ENCODE measurements at places on chromosomes 3 and 15.

DNA sequence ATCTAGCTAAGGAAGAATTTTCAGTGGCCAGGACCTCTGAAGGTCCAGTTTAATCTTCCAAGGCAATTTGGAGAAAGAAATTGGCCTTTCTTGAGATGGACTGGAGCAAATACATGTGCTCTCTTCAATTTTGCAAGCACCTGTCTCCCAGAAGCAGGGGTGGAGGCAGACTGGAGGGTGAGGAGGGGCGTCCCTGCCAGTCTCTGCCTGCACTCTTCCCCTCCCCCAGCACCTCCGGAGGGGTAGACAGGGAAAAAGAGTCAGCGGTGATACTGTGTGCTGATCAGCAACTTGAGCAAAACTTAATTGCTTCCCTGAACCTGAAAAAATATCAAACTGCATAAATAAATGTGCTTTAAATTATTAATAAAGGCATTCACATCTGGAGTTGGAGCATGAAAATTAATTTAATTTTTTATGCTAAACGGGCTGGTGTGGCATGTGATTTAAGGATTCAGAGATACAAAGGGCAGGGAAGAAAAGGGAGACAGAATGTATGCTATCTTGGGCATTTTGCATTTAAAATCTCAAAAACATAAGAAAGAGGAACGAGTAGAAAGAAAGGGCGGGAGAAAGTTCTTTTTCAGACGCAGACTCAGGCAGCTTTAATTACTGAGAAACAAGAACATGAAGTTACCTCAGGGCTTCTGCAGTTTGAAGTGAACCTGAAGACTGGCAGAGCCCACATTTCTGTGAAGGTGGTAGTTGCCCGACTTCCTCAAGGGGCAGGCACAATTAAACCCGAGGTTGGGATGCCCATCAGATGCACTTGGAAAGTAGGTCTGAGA is 319.7 kb downstream of the UACA start:
- no peak for DNase-seq

DNA sequence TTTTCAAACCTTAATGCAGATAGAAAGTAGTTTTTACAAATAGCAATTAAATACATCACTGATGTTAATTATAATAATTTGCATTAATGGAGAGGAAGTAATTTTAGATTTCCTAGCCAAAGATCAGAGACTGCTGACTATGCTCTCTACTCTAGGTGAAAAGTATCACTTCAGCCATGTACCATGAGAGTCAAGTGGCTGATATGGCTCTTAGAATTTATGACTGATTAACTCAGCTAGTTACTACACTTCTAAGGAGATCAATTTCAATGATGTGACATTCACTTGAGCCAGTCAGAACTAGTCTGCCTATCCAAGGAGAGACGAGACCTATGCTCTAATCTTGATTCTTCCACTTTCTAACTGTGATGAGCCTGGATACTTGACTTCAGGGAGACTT is 405.7 kb upstream of the RORA start:
- DNase-seq: no peak

GRCh38 chr3:50304601-50305000 is 1.2 kb upstream of the HYAL1 start:
- no peak for DNase-seq

DNA sequence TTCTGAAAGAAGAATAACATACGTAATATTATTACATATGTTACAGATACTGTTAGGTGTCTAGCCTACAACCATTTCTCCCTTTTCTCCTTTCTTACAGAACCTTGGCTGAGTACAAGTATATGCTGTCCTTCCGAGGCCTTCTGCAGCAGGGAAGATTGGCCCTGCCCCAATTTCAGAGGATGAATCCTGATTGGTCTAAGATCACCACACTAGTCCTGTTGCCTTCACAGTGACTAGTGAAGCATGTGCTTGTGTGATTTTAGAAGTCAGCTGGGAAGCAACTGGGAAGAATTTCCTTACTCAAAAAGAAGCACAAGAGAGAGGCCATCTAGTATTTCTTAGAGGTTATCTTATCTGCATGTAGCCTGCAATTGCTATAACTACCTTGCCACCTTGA is 30.6 kb upstream of the MECOM start:
- no peak for DNase-seq

DNA sequence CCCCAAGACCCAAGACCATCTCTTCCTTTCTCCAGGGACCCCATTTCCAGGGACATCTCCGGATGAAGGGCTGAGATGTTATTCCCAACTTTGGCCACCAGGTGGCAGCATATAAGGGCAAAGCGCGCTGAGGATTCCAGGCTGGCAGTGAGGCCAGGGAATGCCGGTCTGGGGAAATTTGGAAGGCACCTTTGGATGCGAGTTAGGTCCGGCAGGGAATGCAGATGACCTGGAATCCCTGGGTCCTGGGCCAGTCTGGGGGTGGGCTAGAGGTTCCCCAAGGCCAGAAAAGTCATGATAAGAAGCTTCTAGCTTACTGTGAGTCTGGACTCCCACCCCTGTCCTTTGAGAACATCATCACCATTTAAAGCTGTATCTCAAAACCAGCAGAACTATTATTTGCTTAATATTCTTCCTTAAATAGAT is 1.6 kb upstream of the CHST13 start:
- DNase-seq: peak; percentile 22

GRCh38 chr15:35530698-35531097 is 15.3 kb downstream of the DPH6 start:
- DNase-seq: no peak

- no peak for DNase-seq
Observed at GRCh38 chr3:49868862-49869466, 742 bp downstream of the CAMKV start.

GRCh38 chr3:36219398-36219797 is 160.9 kb upstream of the STAC start:
- no peak for DNase-seq

Measured in CD4-positive, alpha-beta T cell treated with Interleukin-1 beta for 1 hour (primary cell).